Osteoblast (primary cell): ENCODE measurements at places on chromosomes 6 and 20.

- no peak for DNase-seq
These were observed 506.4 kb upstream of the JAG1 start for GRCh38 chr20:11180186-11180585.

DNA sequence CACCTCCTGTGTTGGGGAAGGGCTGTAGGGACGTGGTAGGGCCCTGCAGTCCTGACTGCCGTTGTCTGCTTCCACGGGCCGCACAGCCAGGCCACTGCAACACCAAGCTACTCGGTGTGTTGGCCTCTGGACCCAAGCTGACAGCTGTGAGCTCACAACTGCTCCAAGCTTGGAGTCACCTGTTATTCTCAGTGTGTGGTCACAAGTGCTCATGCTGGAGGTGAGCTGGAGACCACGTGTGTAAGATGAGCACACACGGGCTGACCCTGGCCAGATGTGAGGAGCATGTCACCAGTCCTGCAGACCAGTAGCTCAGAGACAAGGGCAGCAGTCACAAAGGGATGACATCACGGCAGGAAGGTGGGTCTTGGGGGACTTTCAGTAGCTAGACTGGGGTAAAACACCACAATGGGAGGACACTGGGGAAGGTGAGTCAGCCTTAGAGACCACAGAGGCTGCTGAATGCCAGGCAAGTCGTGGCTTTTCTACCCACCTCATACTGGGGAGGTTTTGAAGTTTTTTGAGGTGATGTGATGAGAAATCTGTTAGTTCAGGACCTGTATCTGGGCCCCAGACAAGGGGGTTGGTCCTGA lies 87.3 kb downstream of the FAM120B start:
- DNase-seq = no peak

GRCh38 chr6:24004062-24004461 lies 122.0 kb upstream of the NRSN1 start:
- no peak for DNase-seq

DNA sequence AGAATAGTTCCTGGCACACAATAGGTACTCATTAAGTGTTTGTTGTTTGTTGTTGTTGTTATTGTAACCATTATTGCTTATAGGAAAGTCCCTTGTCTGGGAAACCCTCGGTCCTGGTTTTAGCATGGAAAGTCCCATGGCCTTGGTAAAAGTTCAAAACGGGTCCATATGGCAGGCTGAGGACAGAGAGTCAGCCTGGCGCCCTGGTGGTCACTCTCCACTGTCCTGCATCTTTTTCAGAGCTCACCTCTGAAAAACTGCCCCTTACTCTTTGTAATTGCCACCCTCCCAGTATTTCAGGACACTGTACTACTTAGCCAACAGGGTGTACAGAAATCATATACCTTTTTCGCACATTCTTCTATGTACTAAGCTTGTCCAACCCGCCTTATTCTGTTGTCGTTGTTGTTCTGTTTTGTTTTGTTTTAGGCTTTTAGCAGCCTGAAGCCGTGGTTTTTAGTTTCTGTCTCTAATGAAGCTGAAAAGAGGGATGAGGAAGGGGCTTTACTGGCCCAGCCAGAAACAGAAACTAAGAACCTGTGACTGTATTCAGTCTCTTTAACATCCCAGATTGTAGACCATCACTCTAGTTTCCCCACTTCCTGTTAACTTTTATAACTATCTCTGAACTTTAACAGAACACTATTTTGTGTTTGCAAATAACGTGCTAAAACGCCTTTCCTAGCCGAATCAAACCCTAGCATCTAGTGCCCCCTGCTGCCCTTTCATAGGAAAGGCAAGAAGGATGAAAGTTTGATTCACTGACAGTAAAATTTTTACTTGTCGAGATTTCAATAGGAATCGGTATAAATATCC lies 7.6 kb upstream of the TMEM14A start:
- DNase-seq = peak; percentile 89

GRCh38 chr20:20582734-20583133 lies 129.7 kb downstream of the RALGAPA2 start:
- no peak for DNase-seq

GRCh38 chr6:111759331-111759835 lies 113.9 kb downstream of the FYN start:
- peak; percentile 48 for DNase-seq

GRCh38 chr6:11785415-11785773 lies 6.8 kb upstream of the ADTRP start:
- peak; percentile 21 for DNase-seq

DNA sequence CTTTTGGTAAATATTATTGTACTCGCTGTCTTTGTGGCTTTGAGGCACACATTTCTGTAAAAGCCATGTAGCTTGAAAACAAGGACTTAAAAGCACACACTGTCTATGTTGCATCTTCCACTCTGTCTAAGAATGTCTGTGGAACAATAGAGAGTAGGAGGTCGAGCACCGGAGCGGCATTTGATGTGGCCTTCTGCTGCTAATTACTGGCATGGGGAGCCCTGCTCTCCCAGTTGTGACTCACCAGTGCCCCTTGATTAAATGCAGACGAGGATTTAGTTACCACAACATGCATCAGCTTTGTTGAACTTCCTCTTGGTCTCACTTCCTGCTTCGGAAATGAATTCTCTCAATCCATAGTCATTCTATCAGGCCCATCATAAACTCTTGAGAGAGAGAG lies 680.7 kb upstream of the SLC35B3 start:
- peak; percentile 50 for DNase-seq

DNA sequence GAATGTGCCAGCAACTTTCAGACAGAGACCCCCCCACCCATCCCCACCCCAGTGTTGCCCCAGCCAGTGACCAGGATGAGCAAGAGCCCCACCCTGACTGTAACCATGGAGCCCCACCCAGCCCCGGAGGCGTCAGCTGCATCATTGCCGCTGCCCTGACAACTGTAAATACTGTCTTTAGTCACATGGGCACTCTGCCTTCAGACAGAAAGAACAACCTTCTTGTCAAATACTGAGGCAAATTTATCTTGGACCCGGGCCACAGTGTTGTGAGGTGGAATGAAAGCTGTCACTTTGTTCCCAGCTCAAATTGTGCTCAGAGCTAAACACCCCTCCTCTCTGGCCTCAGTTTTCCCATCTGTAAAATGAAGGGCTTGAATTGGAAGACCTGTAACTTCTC lies 23.7 kb downstream of the MOCS3 start:
- peak; percentile 49 for DNase-seq

GRCh38 chr6:107816818-107817217 lies 7.3 kb downstream of the SCML4 start:
- DNase-seq = no peak

- no peak for DNase-seq
These were observed 77.2 kb downstream of the PFDN4 start for GRCh38 chr20:54284928-54285704.

DNA sequence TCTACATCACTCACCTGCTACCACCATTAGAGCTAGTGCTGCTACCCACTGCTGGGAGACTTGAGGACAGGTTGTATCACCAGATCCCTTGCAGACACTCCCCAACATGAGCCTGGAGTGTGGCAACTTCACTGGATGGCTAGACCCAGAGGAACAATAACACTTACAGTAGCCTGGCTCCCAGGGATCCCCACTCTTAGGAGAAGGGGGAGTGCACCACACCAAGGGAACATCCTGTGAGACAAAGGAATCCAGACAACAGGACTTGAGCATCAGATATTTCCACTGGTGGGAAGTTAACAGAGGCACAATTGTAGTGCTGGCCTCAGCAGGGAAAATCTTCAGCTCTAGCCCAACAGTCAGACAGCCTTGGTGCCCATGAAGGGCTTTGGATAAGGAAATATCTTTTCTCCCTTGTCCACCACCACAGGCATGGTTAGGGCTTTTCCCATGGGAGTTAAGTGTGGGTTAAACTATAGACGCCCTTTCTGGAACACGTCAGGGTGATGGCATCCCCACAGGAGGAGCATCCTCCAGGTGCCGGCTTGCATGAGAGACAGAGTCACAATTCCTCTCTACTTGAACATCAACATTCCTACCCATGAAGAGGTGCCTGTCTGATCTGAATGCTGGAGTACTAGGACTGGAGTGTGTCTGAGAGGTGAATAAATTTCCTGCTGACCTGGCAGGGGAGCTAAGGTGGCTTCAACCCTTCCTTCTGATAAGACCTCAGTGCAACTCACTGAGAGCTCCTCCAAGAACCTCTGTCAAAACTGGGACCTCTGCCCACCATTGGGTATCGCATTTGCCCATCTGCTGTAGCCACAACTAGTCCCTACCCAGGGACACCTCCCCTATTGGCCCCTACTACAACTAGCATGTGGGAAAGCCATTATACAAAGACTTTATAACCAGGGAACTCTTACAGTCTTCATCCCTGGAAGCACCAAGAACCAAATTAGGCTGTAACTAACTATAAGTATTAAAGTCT lies 55.4 kb upstream of the SIRPG start:
- DNase-seq = no peak

DNA sequence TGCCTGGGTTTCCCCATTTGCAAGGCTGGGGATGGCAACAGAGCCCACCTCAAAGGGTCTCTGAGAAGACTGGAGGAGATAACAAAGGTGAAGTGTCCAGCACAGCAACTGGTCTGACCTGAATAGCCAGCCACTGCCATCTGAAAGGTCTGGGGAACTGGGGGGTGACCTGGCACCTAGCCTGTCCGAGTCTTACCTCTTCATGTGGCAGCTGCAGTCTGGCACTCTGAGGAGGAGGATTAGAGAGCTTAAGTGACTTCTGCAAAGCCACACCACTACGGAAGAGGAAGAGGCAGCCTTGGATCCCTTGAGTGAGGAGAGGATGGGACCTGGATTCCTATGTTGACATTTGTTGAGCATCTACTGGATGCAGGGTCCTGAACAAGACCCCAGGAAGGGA lies 22.2 kb downstream of the C20orf203 start:
- peak; percentile 62 for DNase-seq

DNA sequence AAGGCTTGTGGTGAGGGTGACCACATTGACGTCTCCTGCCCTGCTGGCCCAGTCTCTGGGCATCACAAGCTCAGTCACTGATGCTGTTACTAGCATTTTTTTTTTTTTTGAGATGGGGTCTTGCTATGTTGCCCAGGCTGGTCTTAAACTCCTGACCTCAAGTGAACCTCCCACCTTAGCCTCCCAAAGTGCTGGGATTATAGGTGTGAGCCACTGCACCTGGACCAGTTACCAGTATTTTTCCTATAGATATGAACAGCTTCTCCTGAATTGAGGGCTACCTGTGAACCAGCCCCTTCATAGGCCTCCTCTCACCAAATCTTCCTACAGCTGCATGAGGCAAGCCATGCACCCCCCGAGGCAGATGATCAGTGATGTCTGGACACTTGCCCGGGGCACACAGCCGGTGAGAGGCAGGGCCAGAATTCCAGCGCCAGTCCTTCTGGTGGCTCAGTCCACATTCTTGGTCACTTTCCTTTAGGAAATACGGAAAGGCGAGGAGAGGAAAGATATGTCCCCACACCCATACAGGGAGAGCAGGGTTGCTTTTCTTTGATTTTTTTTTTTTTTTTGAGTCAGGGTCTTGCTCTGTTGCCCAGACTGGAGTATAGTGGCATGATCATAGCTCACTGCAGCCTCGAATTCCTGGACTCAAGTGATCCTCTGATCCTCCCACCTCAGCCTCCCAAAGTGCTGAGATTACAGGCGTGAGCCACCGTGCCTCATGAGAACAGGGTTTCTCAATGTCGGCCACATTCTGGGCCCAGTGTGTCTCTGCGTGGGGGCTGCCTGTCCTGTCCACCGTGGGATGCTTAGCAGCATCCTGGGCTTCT lies 50.7 kb downstream of the UBE2V1 start:
- peak; percentile 6 for DNase-seq

- DNase-seq = peak; percentile 88
These were observed 37.4 kb downstream of the ATXN1 start for GRCh38 chr6:16723826-16724225.

DNA sequence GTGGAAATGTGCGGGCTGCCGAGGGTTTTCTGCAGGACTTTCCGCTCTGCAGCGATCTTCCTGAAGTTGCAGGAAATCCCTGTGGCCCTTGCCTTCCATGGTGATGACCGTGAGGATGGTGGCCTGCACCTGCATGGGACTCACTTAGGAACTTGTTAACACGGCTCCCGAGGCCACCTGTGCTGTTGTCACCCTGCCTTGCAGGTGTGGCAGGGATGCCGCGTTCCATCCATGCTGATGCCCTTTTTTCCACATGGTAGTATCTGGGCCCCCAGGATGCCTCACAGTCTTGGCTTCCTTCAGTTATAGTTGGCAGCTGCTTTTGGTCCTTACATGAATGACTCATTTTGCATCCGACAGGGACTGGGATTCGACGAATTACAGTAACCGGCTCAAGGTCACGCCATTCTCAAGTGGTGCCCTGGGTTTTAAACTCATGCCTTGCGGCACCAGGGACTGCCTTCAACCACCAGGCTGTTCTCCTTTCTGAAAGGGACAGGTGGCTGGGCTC lies 37.2 kb downstream of the SYNJ2 start:
- peak; percentile 98 for DNase-seq

DNA sequence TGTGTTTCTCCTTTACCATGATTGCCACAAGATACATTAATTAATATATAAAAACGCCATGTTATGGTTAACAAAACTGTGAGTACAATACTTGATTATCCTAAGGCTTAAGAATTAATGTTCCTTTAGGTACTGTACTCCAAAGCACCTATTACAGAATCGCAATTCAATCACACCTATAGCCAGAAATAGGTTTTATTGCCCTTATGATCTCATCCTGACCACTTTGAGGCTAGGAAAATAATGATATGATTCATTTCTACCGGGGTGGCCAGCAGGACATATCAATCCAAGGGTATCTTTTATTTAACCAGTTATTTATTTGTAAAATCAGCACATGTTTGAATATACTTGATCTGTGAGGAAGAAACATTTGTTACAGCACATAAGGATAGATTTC lies 396.6 kb upstream of the GJE1 start:
- no peak for DNase-seq

DNA sequence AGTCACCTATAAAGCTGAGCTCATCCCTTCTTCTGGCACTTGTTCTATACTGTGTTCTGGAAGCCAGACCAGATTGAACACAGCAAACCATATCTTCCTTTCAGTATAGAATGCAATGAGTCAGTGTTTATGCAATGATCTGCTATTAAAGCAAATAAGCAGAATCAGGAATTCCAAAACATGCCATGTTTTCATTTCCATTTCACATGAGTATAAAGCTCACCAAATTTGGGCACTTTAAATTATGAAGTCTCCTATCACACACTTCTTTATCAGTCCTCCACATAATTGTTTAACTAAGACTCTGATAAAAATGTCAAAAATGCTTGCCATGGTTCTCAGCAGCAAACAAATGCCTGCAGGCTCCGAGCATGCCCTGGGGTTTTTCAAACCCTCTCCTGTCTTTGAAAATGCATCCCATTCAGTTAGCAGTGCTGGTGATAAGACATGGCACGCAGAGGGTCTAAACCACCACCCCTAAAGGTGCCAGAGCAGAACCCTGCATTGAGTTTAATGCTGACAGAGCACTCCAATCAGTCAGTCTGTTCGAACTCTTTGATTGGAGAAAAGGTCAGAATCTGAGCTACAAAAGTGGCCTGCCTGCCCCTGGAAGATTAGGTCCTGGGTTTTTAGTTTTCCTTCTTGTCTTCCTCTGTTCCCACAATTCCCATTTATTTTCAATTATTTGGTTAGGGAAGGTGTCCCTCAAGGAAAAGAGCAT lies 234.1 kb downstream of the GMPR start:
- no peak for DNase-seq
